Bronchus fibroblast of lung (primary cell): ENCODE measurements at places on chromosomes 16 and 17. TPM values are rescaled to one million over a fixed set of nuclear protein-coding genes. Genes with fewer than 3 reads are reported as not detected.

The TAC4 gene
- not detected in 2 replicates for total RNA-seq

The PYY gene
- total RNA-seq = 0.45 and 0.50 TPM in 2 replicates

The STX1B gene
- 0.50 and 1.2 TPM in 2 replicates for total RNA-seq

The ELMO3 gene
- total RNA-seq = 0.59 and 0.84 TPM in 2 replicates

The SHBG gene
- total RNA-seq = 0.15 and 0.84 TPM in 2 replicates

The ITGB4 gene
- total RNA-seq = under 0.01 and 0.30 TPM in 2 replicates

The GRB7 gene
- 0.45 and 0.84 TPM in 2 replicates for total RNA-seq

The TP53TG3 gene
- not detected in 2 replicates for total RNA-seq

The CPNE2 gene
- 13.2 and 17.0 TPM in 2 replicates for total RNA-seq

The PSMC3IP gene
- total RNA-seq = 14.6 and 17.0 TPM in 2 replicates

The LRRC37A2 gene
- total RNA-seq = 3.6 and 4.9 TPM in 2 replicates

The ZSCAN10 gene
- total RNA-seq = not detected in 2 replicates

The FBXL16 gene
- 0.17 and 0.45 TPM in 2 replicates for total RNA-seq

The SDR42E2 gene
- not detected in 2 replicates for total RNA-seq

The DOC2A gene
- total RNA-seq = 0.30 and 0.34 TPM in 2 replicates

The LRRC59 gene
- total RNA-seq = 233 and 248 TPM in 2 replicates

The KCNJ18 gene
- total RNA-seq = not detected in 2 replicates

The NLRC3 gene
- not detected in 2 replicates for total RNA-seq

The ADAM11 gene
- 0.45 and 0.50 TPM in 2 replicates for total RNA-seq

The CCL4L2 gene
- total RNA-seq = 0.59 TPM in 1 of 2 replicates, not detected in the other

The KRTAP4-5 gene
- total RNA-seq = not detected in 2 replicates

The LITAF gene
- 68.3 and 71.9 TPM in 2 replicates for total RNA-seq

The TBC1D3B gene
- not detected in 2 replicates for total RNA-seq

The MMP2 gene
- total RNA-seq = 99.7 and 101 TPM in 2 replicates

The CNOT1 gene
- 66.6 TPM in 2 replicates for total RNA-seq

The PPP1R27 gene
- not detected in 2 replicates for total RNA-seq

The FXR2 gene
- total RNA-seq = 30.6 and 36.0 TPM in 2 replicates

The SYNGR3 gene
- total RNA-seq = 4.2 and 8.4 TPM in 2 replicates

The FBXW10 gene
- total RNA-seq = not detected in 2 replicates

The KRT12 gene
- not detected in 2 replicates for total RNA-seq

The MYL11 gene
- not detected in 2 replicates for total RNA-seq

The HNF1B gene
- total RNA-seq = not detected in 2 replicates

The PRAC1 gene
- not detected in 2 replicates for total RNA-seq

The MLLT6 gene
- 19.0 and 19.6 TPM in 2 replicates for total RNA-seq

The ATP2A3 gene
- total RNA-seq = 0.45 and 0.84 TPM in 2 replicates

The RNF157 gene
- 1.0 and 2.5 TPM in 2 replicates for total RNA-seq

The MYH2 gene
- total RNA-seq = not detected in 2 replicates

The PIK3R6 gene
- total RNA-seq = not detected in 2 replicates

The CCDC144A gene
- total RNA-seq = 0.45 and 0.84 TPM in 2 replicates

The TLCD3B gene
- total RNA-seq = 0.15 and 0.34 TPM in 2 replicates

The SPAG9 gene
- 26.5 and 28.6 TPM in 2 replicates for total RNA-seq

The KRTAP3-2 gene
- total RNA-seq = not detected in 2 replicates

The ANKRD40CL gene
- total RNA-seq = not detected in 2 replicates

The TP53TG3D gene
- total RNA-seq = not detected in 2 replicates

The PNMT gene
- not detected in 2 replicates for total RNA-seq

The CORO6 gene
- total RNA-seq = 1.8 and 2.2 TPM in 2 replicates

The KRT39 gene
- not detected in 2 replicates for total RNA-seq

The TP53TG3B gene
- not detected in 2 replicates for total RNA-seq

The TBC1D3G gene
- not detected in 2 replicates for total RNA-seq

The KRT32 gene
- not detected in 2 replicates for total RNA-seq

The SOCS7 gene
- total RNA-seq = 5.2 and 9.2 TPM in 2 replicates

The FOXC2 gene
- 4.9 and 5.5 TPM in 2 replicates for total RNA-seq

The TAF1C gene
- total RNA-seq = 18.0 and 23.2 TPM in 2 replicates

The CHST4 gene
- total RNA-seq = under 0.01 TPM in 1 of 2 replicates, not detected in the other

The MMP28 gene
- total RNA-seq = 0.67 and 2.2 TPM in 2 replicates

The SDR42E1 gene
- 2.0 and 2.4 TPM in 2 replicates for total RNA-seq

The KRTAP4-3 gene
- not detected in 2 replicates for total RNA-seq

The KRT34 gene
- 0.89 and 1.0 TPM in 2 replicates for total RNA-seq
